ENCODE measurements at places on chromosomes 6 and 20. TPM values are rescaled to one million over a fixed set of nuclear protein-coding genes. Genes with fewer than 3 reads are reported as not detected.

DNA sequence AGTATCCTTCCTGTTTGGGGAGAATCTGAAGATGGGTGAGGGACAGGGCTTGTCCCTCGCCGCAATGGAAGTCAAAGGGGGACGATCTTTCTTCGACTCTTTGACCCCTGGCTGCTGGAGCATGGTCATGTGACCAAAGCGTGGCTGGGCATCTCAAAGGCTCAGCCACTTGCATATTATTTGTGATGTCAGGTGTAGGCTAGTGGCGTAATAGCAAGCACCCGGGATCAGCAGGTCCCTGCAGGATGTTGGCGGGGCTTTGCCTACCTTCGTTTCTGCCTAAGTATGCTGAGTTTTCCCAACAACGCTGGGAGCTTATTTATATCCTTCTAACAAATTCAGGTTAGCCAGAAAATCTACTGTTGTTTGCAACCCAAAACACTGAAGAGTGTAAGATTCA lies 50.3 kb upstream of the IL20RA start:
- H3K4me3 ChIP-seq: no peak overlapping the region
- H3K27me3 ChIP-seq: no peaks in the 10 kb centered on the region
- H3K27ac ChIP-seq: no peak overlapping the region
- no peaks in the 10 kb centered on the region for H3K4me1 ChIP-seq
- H3K36me3 ChIP-seq: no peaks in the 10 kb centered on the region

DNA sequence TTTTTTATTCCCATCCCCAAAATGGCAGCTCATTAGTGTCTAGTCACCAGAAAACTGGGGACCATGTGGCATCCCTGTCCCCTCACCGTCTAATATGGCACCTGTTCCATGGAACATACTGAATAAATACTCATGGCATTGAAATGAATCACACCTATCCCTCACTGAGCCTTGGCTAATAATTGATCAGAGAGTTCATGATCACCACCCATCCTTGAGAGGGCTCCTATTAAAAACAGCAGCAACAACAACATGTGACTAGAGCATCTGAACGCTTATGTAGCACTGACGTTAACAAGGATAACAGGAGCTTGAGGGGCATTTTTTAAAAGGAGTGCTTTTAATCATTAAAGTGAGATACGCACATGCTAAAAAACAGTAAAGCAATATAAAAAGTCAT lies 1111.6 kb upstream of the FLRT3 start:
- no peaks in the 10 kb centered on the region for H3K27me3 ChIP-seq
- no peak for DNase-seq
- no peak overlapping the region for H3K27ac ChIP-seq
- no peak overlapping the region for H3K4me3 ChIP-seq
- no peaks in the 10 kb centered on the region for H3K4me1 ChIP-seq

GRCh38 chr6:53879608-53880007 lies 84.8 kb downstream of the LRRC1 start:
- no peak overlapping the region for H3K4me3 ChIP-seq
- no peaks in the 10 kb centered on the region for H3K27me3 ChIP-seq
- DNase-seq: no peak
- no peak overlapping the region for H3K27ac ChIP-seq
- H3K36me3 ChIP-seq: no peaks in the 10 kb centered on the region
- H3K4me1 ChIP-seq: no peaks in the 10 kb centered on the region

- no peak overlapping the region for H3K27ac ChIP-seq
- no peak overlapping the region for H3K4me3 ChIP-seq
- DNase-seq: no peak
- no peaks in the 10 kb centered on the region for H3K27me3 ChIP-seq
- H3K4me1 ChIP-seq: peaks cover 29% of the 10 kb centered on the region
Measured at GRCh38 chr20:15927893-15928650, 645.2 kb downstream of the KIF16B start.

DNA sequence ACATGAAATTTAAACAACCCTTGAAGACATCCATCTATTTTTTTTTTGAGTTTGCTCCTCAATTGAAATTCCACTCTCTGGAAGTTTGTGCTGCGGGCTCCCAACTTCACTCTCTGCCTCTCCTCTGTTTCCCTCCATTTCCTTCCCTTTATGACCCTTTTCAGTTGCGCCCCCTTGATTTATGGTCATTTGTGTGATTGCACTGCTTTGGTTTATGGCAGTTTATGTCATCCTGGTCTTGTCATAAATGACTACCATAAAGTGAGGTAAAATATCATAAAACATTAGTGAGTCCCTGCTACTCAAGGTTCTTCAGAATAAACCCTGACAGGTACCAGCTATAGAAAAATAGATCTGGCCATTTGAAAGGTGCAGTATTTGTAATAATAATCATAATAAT lies 348.3 kb upstream of the ZFP64 start:
- no peak overlapping the region for H3K27ac ChIP-seq
- no peak for DNase-seq
- H3K27me3 ChIP-seq: no peaks in the 10 kb centered on the region
- H3K4me1 ChIP-seq: peaks cover 6% of the 10 kb centered on the region
- H3K4me3 ChIP-seq: no peak overlapping the region
- no peaks in the 10 kb centered on the region for H3K36me3 ChIP-seq

DNA sequence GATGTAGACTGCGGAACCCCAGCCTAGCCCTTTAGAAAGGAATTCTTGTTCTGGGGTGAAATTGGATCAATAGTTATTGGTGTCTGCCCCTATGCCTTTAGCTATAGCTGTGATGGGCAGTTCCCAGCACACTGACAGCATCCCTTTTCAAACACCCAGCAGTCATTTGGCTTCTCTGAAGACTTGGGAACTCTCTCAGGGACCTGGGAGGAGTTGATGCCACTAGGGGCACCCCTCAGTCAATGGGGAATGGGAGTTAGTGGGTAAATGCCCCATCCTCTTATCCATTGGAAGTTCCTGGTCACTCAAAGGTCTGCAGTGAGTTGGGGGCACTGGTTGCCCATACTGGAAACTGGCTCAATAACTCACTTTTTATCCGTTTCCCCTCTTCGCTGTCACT lies 31.6 kb upstream of the CSNK2A1 start:
- H3K4me1 ChIP-seq: no peaks in the 10 kb centered on the region
- H3K27ac ChIP-seq: no peak overlapping the region
- H3K4me3 ChIP-seq: no peak overlapping the region
- no peaks in the 10 kb centered on the region for H3K36me3 ChIP-seq
- H3K27me3 ChIP-seq: peaks cover 32% of the 10 kb centered on the region

- no peak for DNase-seq
- H3K4me3 ChIP-seq: no peak overlapping the region
- no peaks in the 10 kb centered on the region for H3K36me3 ChIP-seq
- H3K27me3 ChIP-seq: no peaks in the 10 kb centered on the region
- H3K4me1 ChIP-seq: peaks cover 35% of the 10 kb centered on the region
Measured at GRCh38 chr6:90179190-90180169, 117.2 kb downstream of the BACH2 start.

DNA sequence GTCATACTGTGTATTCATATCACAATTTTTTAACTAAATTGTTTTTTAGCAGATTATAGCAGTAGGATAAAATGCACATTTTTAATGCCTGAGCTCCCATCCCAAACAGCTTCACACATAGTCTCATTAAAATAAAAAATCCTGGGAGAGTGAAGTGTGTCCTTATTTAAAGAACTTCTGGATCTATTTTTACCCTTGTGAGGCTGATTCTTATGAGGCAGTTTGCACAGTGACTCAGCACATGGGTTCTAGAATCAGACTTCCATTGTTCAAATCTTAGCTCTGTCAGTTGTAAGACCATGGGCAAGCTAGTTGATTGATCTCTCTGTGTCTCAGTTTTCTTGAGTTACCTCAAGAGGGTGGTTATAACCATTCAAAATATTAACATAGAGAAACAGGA lies 72.3 kb downstream of the MACROD2 start:
- DNase-seq: no peak
- H3K27me3 ChIP-seq: no peaks in the 10 kb centered on the region
- no peaks in the 10 kb centered on the region for H3K36me3 ChIP-seq
- H3K4me3 ChIP-seq: no peak overlapping the region
- no peak overlapping the region for H3K27ac ChIP-seq

GRCh38 chr6:2862712-2863181 lies 21.1 kb upstream of the SERPINB1 start:
- no peaks in the 10 kb centered on the region for H3K36me3 ChIP-seq
- H3K27me3 ChIP-seq: no peaks in the 10 kb centered on the region
- peaks cover 23% of the 10 kb centered on the region for H3K4me1 ChIP-seq
- H3K27ac ChIP-seq: no peak overlapping the region
- no peak overlapping the region for H3K4me3 ChIP-seq
- no peak for DNase-seq

GRCh38 chr20:6665161-6665560 lies 102.3 kb upstream of the BMP2 start:
- peaks cover 34% of the 10 kb centered on the region for H3K4me1 ChIP-seq
- peak overlapping the region; percentile 93 for H3K27ac ChIP-seq
- H3K4me3 ChIP-seq: no peak overlapping the region
- H3K27me3 ChIP-seq: no peaks in the 10 kb centered on the region

DNA sequence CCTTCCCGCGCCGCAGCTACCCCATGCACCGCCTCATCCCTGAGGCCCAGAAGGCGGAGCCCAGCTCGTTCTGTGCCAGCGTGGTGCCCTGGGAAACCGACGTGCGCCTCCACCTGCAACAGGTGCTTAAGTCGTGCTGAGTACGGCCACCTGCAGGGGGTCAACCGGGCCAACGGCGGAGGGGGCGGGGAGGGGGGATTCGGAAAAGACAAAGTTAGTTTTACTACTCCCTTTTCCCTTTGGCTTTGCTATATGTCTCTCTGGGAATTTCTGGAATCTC lies 168.9 kb downstream of the CDK19 start:
- no peak overlapping the region for H3K4me3 ChIP-seq
- H3K36me3 ChIP-seq: 0 out of 2 replicates have a peak, but pooled peaks cover 3% of the 10 kb centered on the region
- H3K4me1 ChIP-seq: no peaks in the 10 kb centered on the region
- no peaks in the 10 kb centered on the region for H3K27me3 ChIP-seq

GRCh38 chr20:48975955-48976354 lies 54.4 kb downstream of the ARFGEF2 start:
- H3K4me3 ChIP-seq: no peak overlapping the region
- no peak for DNase-seq
- no peaks in the 10 kb centered on the region for H3K4me1 ChIP-seq
- peaks cover 55% of the 10 kb centered on the region for H3K36me3 ChIP-seq
- no peak overlapping the region for H3K27ac ChIP-seq

GRCh38 chr6:32819729-32820128 lies 2.9 kb upstream of the HLA-DOB start:
- no peaks in the 10 kb centered on the region for H3K36me3 ChIP-seq
- peaks cover 8% of the 10 kb centered on the region for H3K27me3 ChIP-seq
- no peak for DNase-seq

DNA sequence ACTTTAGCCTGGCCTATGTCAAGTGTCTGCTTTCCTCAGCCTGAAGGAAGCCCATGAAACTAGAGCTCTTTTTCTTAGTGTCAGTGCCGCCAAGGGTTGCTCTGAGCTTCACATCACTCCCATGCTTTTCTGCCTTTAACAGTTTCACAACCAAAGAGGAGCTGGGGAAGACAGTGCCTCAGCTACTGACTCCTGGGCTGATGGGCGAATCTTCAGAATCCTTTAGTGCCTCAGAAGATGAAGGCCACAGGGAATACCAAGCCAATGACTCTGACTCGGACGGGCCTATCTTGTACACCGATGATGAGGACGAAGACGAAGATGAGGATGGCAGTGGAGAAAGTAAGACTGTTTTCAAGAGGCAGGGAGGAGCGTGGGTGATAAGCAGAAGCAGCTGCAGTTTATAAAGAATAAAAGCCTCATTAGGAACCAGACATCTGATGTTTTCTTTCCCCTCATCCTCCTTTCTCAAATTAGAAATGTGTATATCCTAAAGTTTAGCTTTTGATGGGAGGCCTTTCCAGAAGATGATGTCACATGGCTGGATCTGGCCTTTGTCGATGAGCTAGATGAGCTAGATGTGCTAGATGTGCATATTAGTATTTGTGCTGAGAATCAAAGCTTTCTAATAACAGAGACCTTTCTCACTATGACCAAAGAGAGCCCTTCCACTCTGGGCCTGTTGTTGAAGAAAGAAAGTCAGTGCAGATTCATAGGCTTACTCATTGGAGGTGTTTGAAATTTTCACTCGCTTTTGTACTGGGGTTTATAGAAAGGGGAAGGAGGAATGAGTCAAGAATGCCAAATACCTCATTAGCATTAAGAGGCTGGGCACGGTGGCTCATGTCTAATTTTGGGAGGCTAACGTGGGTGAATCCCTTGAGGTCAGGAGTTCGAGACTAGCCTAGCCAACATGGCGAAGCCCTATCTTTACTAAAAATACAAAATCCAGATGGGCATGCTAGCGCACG lies 70.7 kb upstream of the LTV1 start:
- H3K27me3 ChIP-seq: no peaks in the 10 kb centered on the region
- peaks cover 53% of the 10 kb centered on the region for H3K36me3 ChIP-seq
- DNase-seq: no peak
- H3K4me3 ChIP-seq: no peak overlapping the region

DNA sequence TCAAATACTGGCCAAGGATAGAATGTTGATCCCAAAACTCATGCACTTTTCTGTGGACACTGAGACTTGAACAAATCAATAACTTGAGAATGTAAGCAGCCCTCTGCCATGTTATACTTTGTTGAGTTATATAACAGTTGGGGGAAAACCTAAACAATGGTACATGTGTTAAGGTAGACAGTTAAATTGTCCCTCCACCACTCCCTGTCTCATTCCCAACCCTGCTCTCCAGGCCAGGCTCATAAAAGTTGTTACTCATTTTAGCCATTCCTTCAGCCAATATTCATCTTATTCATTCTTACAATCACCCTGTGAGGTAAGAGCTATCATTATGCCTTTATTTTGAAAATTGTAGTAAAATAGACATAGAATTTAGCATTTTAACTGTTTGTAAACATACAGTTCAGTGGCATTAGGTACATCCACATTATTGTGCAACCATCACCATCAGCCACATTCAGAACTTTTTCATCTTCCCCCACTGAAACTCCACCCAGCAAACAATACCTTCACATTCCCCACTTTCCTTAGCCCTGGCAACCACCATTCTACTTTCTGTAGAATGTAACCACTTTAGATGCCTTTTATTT lies 38.2 kb upstream of the IER3 start:
- H3K4me3 ChIP-seq: no peak overlapping the region
- peak overlapping the region; percentile 95 for H3K27ac ChIP-seq
- H3K4me1 ChIP-seq: peaks cover 72% of the 10 kb centered on the region

Gene FBXO30
- 9.5 TPM for total RNA-seq

Gene FAM217A
- not detected for total RNA-seq

Gene CAP2
- total RNA-seq: 34.0 TPM

Gene GGTLC1
- not detected for total RNA-seq

Gene MOCS3
- total RNA-seq: 7.2 TPM

Gene RBM24
- total RNA-seq: 30.3 TPM

Gene PPP1R10
- total RNA-seq: 21.0 TPM

Gene C20orf141
- total RNA-seq: not detected

Gene CLPSL1
- total RNA-seq: not detected
